Foreskin melanocyte (primary cell): ENCODE measurements at places on chromosomes 2 and 18.
A peak's percentile ranks its signal among the peaks of the same experiment; 100 is the strongest.

- peak; percentile 44 for DNase-seq
Observed at GRCh38 chr2:207612714-207613113, 12.5 kb downstream of the METTL21A start.

- no peak for DNase-seq
Observed at GRCh38 chr18:72986103-72986502, 118.3 kb upstream of the NETO1 start.

DNA sequence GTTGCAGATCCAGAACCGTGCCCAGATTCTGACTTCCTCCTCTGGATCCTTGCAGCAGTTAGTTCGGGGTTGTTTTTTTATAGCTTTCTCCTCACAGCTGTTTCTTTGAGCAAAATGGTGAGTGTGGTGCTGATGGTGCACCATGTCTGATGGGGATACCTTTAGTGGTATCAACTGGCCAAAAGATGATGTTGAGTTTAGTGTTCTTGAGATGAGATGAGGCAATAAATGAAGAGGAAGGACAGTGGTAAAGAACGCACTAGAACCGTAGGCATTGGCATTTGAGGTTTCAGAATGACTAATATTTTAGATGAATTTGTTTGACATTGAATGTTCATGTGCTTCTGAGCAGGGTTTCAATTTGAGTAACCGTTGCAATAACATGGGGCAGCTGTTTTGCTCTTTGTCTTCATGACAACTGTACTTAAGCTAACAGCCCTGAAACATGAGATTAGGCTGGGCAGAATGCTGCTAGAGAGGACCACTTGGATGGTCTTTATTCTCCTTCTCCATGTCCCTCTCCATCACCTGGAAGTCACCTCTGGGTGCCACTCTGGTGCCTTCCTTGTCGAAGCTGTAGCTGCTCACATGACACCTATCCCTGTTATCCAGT lies 3.9 kb downstream of the CTLA4 start:
- DNase-seq: peak; percentile 36

DNA sequence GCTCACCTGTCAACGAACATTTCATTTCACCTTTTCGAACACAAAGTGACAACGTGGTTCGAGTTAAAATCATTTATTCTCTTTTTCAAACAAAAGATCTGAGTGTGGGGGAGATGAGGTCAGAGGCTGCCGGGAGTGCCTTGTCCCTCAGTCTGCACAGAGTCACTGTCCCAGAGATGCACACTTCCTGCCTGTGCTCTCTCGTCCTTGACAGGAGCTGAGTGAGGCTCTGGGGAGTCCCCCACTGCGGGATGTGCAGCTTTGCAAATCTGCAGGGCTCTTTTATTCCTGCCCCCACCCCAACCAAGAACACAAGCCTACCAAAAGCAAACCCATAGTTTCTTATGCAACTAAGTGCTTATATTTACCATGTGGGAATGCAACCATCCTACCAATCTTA lies 497.8 kb downstream of the EIPR1 start:
- DNase-seq: no peak

DNA sequence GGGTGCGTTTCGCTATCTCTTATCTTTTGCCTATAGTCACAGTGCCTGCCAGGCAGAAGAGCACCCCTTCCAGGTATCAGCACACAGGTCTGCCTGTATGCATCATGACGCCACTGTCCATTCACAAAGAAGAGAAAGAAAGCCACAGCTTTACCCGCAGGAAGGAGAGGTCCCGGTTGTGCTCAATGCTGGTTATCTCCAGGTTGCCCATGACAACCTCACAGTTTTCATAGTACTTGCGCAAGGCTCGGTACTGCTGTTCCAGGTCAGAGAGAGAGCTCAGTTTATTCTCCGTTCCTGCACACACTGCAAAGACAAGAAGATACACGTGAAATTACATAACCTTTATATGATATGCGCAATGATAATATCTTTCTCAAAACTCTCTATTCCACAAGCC lies 414.0 kb downstream of the ERBB4 start:
- DNase-seq: no peak

GRCh38 chr2:18626256-18626668 lies 36.9 kb upstream of the NT5C1B start:
- DNase-seq: no peak

GRCh38 chr2:120576509-120577474 lies 158.9 kb upstream of the GLI2 start:
- DNase-seq: peak; percentile 74

DNA sequence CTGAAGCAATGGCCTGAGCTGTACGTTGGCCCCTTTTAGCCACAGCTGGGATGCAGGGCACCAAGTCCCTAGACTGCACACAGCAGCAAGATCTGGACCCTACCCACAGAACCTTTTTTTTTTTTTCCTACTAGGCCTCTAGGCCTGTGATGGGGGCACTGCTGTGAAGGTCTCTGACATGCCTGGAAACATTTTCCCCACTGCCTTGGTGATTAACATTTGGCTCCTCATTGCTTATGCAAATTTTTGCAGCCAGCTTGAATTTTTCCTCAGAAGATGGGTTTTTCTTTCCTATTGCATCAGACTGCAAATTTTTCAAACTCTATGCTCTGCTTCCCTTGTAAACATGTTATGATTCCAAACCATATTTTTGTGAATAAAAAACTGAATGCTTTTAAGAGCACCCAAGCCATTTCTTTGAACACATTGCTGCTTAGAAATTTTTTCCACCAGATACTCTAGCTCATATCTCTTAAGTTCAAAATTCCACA lies 33.5 kb downstream of the PDE1A start:
- DNase-seq: no peak

DNA sequence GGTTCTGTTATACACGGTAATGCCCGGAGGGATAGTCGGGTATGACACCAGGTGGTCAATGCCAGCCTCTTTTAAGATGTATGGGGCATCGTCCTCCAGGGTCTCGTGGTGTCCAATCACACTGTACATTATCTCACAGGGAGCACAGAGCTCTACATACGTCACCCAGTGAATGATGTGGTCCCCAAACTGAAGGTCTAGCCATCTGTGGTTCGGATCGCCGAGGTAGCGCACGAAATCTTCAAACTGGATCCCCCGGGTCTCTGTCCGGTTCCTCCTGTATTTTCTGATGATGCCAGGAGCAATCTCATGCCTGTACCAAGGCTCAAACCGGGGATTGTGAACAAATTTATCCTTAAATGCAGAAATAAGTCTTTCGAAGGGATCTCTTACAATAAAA lies 24.1 kb downstream of the CHST10 start:
- no peak for DNase-seq

- DNase-seq: no peak
Observed at GRCh38 chr18:41390309-41390708, 564.7 kb upstream of the PIK3C3 start.

DNA sequence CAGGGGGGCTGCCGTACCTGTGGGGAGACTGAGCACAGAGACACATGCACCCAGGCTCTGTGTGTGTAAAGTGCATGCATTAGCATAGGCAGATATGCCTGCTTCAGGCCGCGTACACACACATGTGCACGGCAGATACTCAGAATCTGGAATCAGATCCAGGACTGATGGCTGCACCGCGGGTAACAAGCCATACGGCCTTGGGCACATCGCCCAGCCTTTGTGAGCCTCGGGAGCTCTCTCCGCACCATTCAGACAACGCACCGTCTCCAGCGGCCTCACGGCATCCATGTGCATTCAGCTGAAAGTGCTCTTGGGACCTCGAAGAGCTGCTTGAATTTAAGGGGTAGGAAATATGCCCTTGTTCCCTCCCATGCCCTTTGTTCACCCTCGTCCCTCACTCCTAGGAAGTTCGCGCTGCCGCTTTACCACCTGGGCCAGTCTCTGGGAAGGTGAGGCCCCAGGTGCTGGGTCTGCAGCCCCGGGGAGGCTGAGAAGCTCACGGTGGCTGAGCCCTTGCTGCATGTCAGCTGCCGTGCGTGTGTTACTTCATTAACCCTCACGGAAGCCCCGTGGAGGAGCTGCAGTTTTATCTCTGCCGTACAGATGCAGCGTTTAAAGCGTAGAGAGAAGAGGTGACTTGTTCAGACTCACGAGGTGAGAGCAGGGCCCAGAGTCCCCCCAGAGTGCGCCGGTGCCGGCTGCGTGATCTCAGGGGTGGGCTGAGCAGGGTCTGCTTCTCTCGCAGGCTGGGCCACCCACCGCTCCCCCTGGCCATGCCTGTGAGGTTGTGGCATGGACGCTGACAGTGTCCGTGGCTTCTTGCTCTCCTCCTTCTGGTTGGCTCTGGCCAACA lies 377.7 kb upstream of the MYT1L start:
- DNase-seq: no peak

DNA sequence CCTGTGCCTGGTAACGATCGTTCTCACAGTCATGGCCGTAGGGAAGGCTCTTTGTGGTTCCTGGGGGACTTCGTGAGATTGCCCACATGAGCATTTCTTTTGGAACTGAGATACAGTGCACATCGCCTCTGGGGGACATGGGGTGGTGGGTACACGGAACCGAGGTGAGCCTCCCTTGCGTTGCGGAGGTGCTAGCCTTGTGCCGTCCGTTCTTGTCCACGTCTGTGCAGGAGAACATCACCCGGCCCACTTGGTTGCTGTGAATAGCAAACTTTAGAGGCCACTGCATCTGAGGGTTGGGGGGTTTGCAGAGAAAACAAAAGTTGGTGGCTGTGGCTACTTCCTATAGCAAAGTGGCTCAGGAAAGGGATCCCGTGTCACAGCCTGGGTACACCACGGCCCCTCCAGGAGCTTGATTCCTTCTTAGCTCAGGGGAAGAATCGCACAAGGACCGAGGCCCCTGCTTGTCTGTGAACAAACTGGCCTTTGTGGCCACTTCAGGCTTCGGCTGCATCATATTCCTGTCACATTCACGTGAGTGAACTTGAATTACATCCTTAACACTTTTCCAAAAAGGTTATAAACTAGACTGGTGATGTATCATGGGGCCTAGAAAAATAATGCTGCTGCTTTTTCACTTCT lies 72.6 kb downstream of the LRRFIP1 start:
- no peak for DNase-seq

- no peak for DNase-seq
Observed at GRCh38 chr18:60987963-60988362, 345.3 kb upstream of the CDH20 start.

DNA sequence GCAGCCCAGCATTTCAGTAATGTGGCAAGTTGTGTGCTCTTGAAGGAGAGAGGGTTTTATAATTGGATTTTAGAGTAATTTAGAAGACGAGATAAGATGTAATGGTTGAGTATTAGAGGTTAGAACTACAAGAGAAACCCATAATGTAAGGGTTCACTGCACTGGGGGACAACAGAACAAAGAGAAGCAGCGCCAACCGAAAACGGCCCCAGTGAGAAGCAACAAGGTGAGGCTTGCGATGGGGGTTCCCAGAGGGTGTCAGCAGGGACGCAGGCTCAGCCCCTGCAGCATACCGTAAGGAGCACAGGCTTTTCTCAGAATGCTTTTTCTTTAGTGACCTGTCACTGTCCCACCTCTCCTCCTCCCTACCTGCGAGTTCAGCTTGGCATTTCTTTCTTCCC lies 183.9 kb upstream of the ETAA1 start:
- DNase-seq: no peak

GRCh38 chr2:151021747-151022452 lies 239.8 kb downstream of the RBM43 start:
- no peak for DNase-seq

DNA sequence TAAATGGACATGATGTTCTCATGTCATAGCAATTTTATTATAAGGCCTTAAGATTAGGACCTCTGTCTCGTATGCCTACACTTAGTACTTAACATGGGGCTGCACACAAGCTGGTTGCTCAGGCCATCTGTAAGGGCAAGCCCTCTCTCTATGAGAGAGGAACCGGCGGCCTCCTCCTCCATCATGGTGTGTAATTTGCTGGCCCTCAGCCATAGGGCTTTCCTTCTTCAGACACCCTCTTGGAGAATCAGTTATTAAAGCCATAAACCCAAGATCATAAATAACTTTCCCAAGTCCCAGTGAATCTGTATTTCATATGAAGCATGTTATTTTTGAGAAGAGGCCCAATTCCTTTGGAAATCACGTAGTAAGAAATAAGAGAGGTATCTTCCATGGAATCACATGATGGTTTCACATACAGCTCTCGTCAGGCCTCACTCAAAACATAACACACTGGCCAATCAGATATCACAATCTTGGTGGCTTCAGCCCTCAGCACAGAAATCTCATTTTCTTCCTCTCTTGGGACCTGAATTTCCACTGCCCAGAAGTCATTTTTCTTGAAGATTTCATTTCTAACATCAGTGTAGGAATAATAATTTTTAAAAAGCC lies 92.6 kb downstream of the RDH14 start:
- DNase-seq: no peak

DNA sequence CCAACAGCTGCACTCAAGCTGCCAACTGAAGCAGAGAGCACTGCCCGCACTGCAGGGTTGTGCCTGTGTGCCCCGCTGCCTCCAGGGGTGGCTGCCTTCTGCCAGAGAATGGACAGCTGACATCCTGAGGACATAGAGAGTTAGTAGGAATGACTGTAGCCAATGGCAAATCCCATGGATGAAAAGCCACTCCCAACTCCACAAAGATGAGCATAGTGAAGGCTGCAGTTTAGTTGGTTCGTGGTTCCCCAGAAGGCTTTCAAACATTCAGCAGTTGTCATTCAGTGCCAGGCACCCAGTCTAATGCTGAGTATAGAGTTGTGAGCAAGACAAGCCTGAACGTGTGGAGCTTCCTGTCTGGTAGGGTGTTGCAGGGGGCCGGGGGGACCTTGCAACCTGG lies 30.3 kb downstream of the GYPC start:
- DNase-seq: no peak

DNA sequence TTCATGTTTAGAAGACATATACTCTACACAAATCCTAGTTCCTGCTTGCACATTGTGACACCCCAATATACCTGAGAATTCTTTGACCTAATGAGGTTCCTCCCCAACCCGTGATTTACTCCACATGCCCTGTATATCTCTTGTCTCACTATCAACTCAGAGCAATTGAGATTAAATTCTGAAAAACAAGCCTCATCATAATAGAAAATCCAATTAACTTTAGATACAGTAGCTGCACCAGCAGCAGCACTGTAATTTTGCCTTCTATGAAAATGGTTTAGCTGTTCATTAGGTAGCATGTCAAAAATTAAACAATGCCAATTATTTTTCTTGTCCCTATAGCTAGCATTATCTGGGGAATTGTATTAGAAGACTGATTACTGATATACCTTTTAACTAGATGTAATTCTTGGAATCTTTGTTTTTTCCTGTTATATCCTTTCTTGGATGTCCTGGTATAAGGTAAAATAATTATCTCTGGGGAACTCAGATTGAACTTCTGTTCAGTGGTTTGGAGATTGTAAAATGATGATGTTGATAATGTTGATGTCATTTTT lies 218.9 kb upstream of the TANK start:
- no peak for DNase-seq

GRCh38 chr2:45651415-45652089 lies at the start of gene PRKCE:
PRKCE (plus strand) TSS chr2:45651675.
- DNase-seq: no peak

GRCh38 chr2:140892911-140893637 lies 1237.7 kb downstream of the LRP1B start:
- no peak for DNase-seq

DNA sequence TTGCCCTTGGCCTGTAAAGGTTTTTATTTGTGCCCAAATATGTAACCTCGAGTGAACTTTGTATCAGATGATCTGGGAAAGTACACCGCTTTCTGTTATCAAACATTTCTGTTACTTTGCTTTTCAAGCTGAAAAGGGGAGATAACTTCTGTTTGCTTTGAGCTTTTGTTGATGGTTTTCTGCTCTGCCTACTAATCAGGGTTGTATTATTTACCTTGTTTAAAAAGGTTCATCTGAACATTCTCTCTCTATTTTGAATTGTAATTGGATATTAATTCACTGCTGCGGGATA lies 79.4 kb downstream of the XRCC5 start:
- DNase-seq: no peak

- no peak for DNase-seq
Observed at GRCh38 chr2:22894761-22895160, 490.2 kb upstream of the KLHL29 start.
